ENCODE measurements at places on chromosomes 12 and 14.

DNA sequence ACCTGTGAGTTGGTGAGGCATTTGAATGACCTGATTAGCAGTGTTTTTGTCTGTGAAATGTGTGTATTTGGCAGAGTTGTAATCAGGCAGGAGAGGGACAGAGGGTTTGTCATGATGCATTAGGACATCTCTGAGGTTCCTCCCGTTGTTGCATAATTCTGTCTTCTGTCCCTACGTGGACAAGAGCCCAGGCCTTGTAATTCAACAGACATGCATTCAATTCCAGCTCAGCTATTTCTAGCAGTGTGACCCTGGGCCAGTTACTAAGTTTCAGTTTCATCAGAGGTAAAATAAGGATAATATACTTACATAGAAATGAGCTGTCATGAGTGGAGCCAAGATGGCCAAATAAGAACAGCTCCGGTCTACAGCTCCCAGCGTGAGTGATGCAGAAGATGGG is 208.6 kb downstream of the SLC38A4 start:
- DNase-seq = no peak

GRCh38 chr14:104392001-104392395 is 187.6 kb upstream of the C14orf180 start:
- DNase-seq = no peak

GRCh38 chr12:80356097-80356496 is 87.9 kb upstream of the PTPRQ start:
- no peak for DNase-seq

GRCh38 chr14:101499080-101499479 is 62.2 kb upstream of the DIO3 start:
- no peak for DNase-seq

DNA sequence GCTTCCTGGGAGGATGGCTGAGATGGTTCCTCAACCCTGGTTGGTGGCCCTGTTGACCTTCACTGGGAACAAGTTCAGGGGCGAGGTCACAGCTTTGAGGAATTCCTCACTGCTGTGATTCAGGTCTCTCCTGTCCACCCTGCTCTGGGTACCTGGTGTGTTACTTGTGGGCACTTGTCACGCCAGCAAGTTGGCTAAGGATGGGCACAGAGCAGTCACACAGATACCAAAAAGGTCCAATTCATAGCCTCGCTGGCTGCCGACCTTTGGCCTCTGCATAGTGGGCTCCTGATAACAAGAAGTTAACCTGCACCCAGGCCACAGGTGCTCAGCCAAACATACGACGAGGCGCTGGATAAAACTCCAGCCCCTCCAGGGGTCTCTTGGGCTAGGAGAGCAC is 11.2 kb downstream of the SDS start:
- DNase-seq = no peak

- no peak for DNase-seq
Measured at GRCh38 chr14:84804468-84804867, 725.5 kb upstream of the FLRT2 start.

Data from suppressor macrophage (primary cell).